ENCODE measurements at places on chromosomes 3 and 15.

DNA sequence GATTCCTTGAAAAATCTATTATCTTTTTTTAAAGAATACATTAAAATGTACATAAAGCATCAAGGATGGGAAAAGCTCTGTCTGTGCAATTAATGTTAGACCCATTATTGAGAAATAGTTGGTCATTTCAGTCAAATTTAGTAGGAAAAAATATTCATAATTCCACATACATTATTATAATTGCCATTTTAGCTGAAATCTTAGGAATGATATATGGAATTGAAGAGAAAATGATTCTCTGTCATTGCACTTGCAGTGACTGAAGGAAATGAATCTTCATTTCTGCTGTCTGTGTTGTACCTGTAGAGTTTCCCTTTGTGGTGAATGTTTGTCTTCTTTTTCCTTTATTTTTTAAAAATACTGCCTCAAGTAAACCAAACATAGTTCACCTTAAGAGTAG is 473.9 kb downstream of the C3orf38 start:
- no peak for DNase-seq

DNA sequence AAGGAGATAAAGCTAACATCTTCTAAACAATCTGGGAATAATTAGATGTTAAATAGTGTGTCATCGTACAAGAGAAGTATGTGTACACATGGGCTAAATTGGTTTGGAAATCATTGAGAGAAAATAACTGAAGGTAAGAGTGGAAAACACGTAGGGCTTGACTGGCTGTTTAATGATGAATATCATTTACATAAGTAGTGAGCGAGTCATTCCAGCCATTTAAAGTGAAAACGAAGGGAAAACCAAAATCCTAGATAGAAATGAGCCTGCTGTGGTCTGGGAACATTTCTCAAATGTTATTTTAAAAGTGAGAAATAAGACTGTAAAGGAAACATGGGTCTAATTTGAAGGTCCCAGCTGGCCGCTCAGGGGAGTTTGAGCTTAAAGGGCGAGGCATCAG is 41.9 kb upstream of the KCNMB2 start:
- no peak for DNase-seq

DNA sequence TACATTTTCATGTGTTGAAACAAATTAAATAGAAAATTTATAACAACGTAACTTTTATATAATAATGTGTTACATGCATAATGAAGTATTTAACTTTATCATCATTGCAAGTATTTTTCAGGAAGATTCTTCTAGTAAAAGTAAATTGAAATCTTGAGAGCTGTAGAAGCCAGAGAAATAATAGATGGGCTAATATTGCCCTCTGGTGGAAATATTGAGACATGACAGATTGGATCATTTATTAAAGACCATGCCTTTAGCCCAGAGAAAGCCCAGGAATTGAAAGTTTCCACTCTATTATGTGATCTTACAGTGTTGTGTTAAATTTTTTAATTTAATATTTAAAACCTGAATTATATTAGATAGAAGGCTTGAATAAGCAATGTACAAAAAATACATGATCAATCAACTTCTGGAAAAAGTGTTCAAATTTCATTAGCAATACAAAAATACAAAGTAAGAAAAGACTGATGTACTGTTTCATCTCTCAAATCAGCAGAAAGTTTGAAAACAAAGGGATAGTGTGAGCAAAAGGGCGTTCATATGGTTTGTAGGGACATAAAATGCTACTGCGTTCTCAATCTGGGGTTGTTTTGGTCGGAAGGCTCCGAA is 52.7 kb upstream of the SPTSSB start:
- no peak for DNase-seq

- DNase-seq = no peak
Observed at GRCh38 chr3:168073842-168074605, 21.7 kb downstream of the GOLIM4 start.

- no peak for DNase-seq
Observed at GRCh38 chr3:71454512-71455403, 128.8 kb downstream of the FOXP1 start.

GRCh38 chr3:146501752-146502151 is 32.4 kb upstream of the PLSCR2 start:
- DNase-seq = no peak

GRCh38 chr3:123755085-123755484 is 129.0 kb downstream of the MYLK start:
- DNase-seq = no peak

DNA sequence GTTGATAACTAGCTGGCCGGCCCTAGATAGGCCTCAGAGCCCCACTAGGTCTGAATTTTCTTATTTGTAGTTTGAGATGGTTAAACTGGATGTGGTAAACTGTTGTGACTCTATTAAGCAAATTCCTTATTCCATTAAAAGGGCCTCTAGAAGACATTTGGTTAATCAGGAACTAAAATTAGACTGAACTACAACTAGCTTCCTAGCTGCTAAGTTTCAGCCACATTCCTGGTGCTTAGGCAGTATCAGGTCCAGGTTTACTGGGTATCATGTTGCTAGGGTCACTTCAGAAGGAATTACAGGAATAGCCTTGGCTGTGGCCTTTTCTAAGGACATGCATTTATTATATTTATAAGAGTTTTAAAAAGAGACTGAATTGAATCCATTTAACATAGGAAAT is 136.3 kb downstream of the PLD1 start:
- no peak for DNase-seq

DNA sequence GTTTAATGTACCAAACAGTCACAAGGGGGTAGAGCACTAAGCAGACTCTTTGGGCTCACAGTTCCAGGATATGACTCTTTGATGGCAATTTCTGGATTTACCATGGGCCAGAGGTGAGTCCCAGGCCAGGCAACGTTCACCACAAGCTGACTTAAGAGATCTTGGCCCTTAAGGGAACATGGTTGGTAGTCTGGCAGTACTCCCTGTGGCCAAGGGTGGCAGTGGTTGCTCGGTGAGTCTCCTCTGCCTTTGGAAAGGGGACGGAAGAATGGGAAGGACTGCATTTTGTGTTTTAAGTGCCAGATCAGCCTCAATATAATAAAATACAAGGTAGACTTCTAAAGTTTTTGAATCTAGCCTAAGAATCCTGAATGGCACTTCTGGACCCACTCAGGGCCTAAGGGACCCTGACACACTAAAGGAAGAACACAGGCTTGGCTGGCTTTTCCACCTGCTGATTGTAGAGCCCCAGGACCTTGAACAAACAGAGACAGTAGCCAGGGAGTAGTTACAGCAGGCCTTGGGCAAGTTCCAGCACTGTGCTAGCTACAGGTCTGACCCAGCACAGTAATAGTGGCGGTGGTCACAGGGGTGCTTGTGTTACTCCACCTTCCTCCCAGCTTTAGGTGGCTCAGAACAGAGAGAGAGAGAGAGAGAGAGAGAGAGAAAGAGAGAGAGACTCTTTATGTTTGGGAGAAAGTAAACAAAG is 730.7 kb upstream of the ALCAM start:
- DNase-seq = no peak

Measured in stimulated activated CD8-positive, alpha-beta memory T cell treated with anti-CD3 and anti-CD28 coated beads, Interleukin-4, amount 100 ng/mL, for 4 hours (primary cell).